ENCODE measurements at places on chromosomes 16 and 17. TPM values are rescaled to one million over a fixed set of nuclear protein-coding genes. Genes with fewer than 3 reads are reported as not detected.
A peak's percentile ranks its signal among the peaks of the same experiment; 100 is the strongest.

DNA sequence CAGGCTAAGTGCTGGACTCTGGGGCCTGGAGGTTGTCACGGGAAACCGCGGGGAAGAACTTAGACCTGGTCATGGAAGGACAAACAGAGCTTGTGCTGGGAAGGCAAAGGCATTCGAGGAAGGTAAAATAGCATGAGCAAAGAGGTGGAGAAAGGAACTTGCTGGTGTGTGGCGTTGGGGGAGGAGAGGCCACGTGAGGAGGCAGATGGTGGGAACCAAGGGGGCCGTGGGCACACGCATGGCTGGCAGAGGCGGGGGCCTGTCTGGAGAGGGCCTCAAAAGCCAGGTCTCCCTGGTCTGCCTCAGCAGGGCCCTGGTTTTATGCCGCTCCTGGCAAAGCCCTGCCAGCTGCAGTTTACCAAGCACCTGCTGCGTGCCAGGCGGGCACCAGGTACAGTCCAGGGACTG, 15.3 kb downstream of the CORO7 start:
- DNase-seq, result no peak
- H3K27ac ChIP-seq, result no peak overlapping the region
- H3K4me1 ChIP-seq, result peaks cover 7% of the 10 kb centered on the region
- H3K4me3 ChIP-seq, result no peak overlapping the region
- H3K36me3 ChIP-seq, result peaks cover 55% of the 10 kb centered on the region
- H3K27me3 ChIP-seq, result no peaks in the 10 kb centered on the region

- DNase-seq, result no peak
- H3K4me1 ChIP-seq, result no peaks in the 10 kb centered on the region
- H3K4me3 ChIP-seq, result no peak overlapping the region
- H3K36me3 ChIP-seq, result no peaks in the 10 kb centered on the region
- H3K27me3 ChIP-seq, result peaks cover 6% of the 10 kb centered on the region
Measured at GRCh38 chr16:9679213-9679767, 502.9 kb downstream of the GRIN2A start.

DNA sequence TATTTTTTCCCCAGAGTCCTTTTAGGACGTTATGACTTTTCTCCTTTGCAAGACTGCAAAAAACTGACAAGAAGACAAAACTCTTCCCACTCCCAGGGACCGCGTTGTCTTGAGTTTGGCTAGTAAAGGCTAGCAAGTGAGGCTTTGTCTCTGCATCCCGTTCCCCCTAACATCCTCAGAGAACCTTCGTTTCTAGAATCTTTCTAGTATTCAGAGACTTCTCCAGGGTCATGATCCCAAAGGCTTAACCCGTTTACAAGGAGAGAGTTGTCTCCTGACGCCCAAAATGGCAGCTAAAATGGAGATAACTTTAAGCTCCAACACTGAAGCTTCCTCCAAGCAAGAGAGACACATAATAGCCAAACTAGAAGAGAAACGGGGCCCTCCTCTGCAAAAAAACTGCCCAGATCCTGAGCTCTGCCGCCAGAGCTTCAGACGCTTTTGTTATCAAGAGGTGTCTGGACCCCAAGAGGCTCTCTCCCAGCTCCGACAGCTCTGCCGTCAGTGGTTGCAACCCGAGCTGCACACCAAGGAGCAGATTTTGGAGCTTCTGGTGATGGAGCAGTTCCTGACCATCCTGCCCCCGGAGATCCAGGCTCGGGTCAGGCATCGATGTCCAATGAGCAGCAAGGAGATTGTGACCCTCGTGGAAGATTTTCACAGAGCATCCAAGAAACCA, 843 bp downstream of the ZNF174 start:
- peak overlapping the region; percentile 86 for H3K27ac ChIP-seq
- no peak for DNase-seq
- H3K27me3 ChIP-seq, result no peaks in the 10 kb centered on the region
- H3K4me1 ChIP-seq, result peaks cover 38% of the 10 kb centered on the region

GRCh38 chr17:72563952-72564351, 443.1 kb downstream of the SOX9 start:
- H3K4me1 ChIP-seq, result no peaks in the 10 kb centered on the region
- no peaks in the 10 kb centered on the region for H3K36me3 ChIP-seq
- no peak overlapping the region for H3K4me3 ChIP-seq
- H3K27ac ChIP-seq, result no peak overlapping the region

- DNase-seq, result peak; percentile 78
- no peaks in the 10 kb centered on the region for H3K36me3 ChIP-seq
- peak within 1 kb of the TSS; percentile 77 for H3K27ac ChIP-seq
- H3K4me1 ChIP-seq, result peaks cover 17% of the 10 kb centered on the region
Measured at GRCh38 chr16:56632156-56632847, at the start of gene MT1M. Gene MT1M (plus strand): TSS chr16:56632659. CDS start chr16:56632732, 73 bp downstream.

DNA sequence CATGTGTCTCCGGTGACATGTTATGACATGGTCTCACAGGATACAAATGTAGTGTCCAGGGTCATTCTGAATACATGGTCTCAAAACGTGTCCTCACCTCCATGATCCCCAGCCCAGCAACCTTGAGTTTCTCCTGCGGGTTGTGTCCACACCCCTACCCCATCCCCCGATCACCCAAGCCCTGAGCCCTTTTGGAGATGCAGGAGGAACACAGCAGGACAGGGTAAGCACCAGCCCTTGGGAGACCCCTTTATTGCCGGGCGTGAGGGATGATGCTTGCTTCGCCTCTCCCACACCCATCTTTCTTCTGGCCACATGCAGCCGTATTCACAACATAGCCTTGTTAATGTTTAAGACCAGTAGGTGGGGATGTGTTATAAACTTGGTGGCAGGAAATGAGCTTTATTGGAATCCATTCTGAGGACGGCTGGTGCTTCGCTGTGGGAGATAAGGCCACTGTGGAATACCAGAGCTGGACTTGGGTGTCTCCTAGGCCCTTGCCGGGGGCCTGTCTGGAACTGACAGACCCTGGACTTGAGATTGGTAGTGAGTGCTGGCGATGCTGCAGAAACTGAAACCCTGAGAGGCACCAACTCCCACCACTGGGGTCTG, 5.5 kb downstream of the TMEM132E start:
- no peaks in the 10 kb centered on the region for H3K36me3 ChIP-seq
- peaks cover 19% of the 10 kb centered on the region for H3K4me1 ChIP-seq
- H3K27ac ChIP-seq, result no peak overlapping the region
- H3K4me3 ChIP-seq, result no peak overlapping the region
- peaks cover 94% of the 10 kb centered on the region for H3K27me3 ChIP-seq

DNA sequence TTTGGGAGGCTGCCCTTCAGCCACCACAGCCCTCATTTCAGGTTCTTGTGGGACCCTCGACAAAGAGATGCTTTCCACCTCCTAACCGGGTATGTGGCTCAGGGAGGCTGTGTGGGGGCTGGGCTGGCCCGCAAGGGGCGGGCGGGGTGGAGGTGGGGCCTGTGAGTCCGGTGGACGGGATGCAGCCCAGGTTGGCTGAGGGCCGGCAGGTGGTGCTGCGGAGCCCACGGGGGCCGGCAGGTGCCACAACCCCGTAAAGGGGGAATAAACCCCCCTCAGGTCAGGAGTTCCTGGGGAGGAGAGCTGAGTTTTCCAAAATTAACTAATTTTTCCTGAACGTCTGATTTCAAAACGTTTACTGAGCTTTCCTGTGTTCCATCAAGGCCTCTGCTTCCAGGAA, 4.9 kb upstream of the CIAO3 start:
- DNase-seq, result no peak
- H3K4me1 ChIP-seq, result peaks cover 5% of the 10 kb centered on the region
- H3K4me3 ChIP-seq, result no peak overlapping the region
- no peak overlapping the region for H3K27ac ChIP-seq
- no peaks in the 10 kb centered on the region for H3K27me3 ChIP-seq
- H3K36me3 ChIP-seq, result no peaks in the 10 kb centered on the region

- no peak overlapping the region for H3K4me3 ChIP-seq
- DNase-seq, result no peak
- no peak overlapping the region for H3K27ac ChIP-seq
- no peaks in the 10 kb centered on the region for H3K27me3 ChIP-seq
- H3K4me1 ChIP-seq, result no peaks in the 10 kb centered on the region
Measured at GRCh38 chr17:12896180-12896785, 107.0 kb downstream of the ARHGAP44 start.

Gene ZNF624
- 1.5 TPM for total RNA-seq

Gene SRL
- 444 TPM for total RNA-seq

Gene SMIM36
- not detected for total RNA-seq

Gene CDH5
- total RNA-seq, result 77.6 TPM

Gene ZSCAN10
- total RNA-seq, result not detected

Gene TP53TG3B
- not detected for total RNA-seq

Gene CTRL
- total RNA-seq, result 1.6 TPM

Data from heart right ventricle (tissue), 16 donors.